ENCODE measurements at places on chromosomes 3 and 15. TPM values are rescaled to one million over a fixed set of nuclear protein-coding genes. Genes with fewer than 3 reads are reported as not detected.

DNA sequence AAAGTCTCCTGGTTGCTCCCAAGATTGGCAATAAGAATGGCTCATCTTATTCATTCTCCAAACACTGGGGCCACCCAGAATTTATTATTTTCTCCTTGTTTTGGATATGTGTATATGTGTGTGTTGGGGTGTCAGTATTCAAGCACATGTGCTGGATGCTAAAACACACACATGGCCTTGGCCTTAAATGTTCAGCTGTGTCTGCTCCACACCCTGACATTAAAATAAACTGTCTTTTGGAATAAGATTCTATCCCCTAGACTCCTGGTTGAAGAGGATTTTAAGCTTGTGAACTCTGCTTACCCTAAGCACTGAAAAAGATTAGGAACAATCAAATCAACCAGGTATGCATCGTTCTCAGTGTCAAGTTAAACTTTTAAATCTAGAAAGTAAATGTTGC is 382.9 kb upstream of the MCTP2 start:
- DNase-seq = no peak

GRCh38 chr3:117600112-117600511 is 890.5 kb downstream of the TUSC7 start:
- DNase-seq = no peak

LTK gene
- total RNA-seq = 0.07 TPM

- no peak for DNase-seq
Observed at GRCh38 chr3:38713121-38713520, 63.6 kb upstream of the SCN5A start.

DNA sequence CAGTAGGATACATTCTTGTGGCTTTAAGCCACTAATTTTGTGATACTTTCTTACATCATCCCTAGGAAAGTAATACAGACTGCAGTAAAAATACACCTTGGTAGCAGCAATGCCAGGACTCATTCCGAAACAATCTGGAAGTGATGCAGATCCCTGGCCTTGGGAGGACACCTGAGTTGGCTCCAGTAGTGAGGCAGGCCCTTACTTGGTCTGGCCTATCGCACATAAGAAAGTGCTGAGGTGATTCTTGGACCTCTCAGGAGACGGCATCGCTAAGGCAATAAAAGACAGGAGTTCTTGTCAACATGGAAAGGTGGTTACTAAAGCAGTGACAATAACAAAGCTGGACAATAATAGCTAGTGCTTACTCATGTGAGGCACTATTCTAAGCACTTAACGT is 126.5 kb downstream of the SUCNR1 start:
- no peak for DNase-seq

DNA sequence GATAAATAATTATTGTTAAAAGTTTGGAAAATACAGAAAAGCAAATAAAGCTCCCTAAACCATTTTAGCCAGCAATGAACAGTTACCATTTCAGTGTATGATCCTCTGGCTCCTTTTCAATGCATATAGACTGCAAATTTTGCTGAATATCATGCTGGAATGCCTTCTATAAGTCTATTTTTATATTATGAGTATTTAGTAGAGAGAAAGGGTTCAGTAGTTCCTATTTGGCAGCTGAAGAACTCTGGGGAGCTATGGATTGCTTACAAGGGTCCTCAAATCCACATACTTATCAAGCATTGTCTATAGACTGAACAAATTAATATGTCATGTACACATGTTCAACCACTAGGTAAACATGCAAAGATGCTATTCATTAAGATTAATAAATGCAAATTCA is 46.1 kb downstream of the LRRC3B start:
- no peak for DNase-seq

DNA sequence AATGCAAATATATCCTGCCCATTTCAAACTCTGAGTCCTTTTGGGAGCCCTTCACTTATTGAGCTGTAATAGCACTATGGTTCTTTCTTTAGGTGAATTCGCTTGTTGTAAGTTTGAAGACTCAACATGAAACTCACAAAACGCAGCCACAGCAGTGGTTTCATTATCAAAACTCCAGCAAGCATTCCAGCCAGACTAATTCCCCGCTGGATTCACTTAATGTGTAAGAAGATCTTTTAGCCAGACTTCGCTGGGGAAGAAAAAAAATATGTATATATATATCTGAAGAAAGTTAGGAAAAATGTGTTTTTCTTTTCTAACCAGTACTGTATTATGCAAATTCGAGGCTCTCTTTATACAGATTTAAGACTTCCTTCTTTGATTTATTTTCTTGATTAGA is 241.1 kb downstream of the WNT5A start:
- DNase-seq = no peak

Data from H7 (cell line).